ENCODE measurements at places on chromosomes 1 and 21. TPM values are rescaled to one million over a fixed set of nuclear protein-coding genes. Genes with fewer than 3 reads are reported as not detected.
A peak's percentile ranks its signal among the peaks of the same experiment; 100 is the strongest.

DNA sequence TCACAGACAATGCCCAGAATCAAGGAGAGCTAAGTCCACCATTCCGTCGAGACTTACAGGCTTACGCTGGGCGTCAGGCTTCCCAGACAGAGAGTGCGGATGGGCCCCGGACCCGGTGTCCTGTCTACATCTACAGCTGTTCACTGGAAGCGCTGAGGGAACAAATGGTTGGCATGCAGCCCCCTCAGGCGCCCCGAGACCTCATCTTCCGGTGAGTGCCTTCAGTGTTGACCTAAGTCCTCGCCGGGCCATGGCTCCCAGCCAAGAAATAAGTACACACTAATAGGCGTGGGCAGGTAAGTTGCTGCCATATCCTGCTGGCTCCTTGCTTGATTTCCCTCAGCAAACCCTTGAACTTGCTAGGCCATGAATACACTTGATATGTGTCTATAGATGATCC lies 26.2 kb downstream of the HYI start:
- peaks cover 18% of the 10 kb centered on the region for H3K36me3 ChIP-seq
- H3K4me1 ChIP-seq = peaks cover 12% of the 10 kb centered on the region
- no peak overlapping the region for H3K27ac ChIP-seq
- no peaks in the 10 kb centered on the region for H3K27me3 ChIP-seq
- DNase-seq = no peak

GRCh38 chr1:224621813-224622682 lies 5.9 kb downstream of the CNIH3 start:
- H3K4me1 ChIP-seq = peaks cover 37% of the 10 kb centered on the region
- H3K4me3 ChIP-seq = no peak overlapping the region

DNA sequence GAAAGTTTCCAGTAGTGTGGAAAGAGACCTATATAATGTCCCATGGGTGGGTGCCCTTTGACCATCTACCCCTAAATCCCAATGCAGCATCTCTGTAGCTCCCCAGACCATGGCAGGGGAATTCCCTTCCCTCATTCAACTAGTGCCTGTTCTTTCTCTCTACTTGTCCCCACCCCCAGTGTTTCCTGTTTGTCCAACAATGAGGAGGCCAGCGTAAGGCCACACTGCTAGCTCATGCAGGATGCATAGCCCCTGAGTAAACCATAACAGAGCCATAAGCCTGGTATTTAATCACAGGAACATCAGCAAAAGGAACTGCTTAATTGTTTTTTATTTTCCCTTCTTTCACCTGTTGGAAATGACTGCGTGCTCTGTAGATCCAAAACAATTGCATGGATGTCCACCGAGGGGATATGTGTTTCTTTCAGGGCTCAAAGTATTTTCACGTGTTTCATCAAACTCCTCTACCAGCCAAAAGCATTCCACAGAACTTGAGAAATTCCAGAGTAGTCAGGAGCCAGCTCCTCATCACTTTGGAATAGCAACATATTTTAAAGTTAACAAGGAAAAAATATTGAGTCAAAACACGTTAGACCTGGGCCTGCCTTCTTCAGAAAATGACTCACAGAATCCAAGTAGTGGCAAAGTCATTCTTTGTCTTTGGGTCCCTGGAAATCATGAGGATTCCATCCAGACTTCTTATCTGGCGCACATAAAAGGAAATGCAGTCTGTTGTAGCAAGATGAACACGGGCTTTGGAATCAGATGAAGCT lies 162.5 kb upstream of the SGIP1 start:
- H3K27me3 ChIP-seq = no peaks in the 10 kb centered on the region
- H3K36me3 ChIP-seq = peaks cover 62% of the 10 kb centered on the region
- peaks cover 68% of the 10 kb centered on the region for H3K4me1 ChIP-seq
- peak overlapping the region; percentile 81 for H3K4me3 ChIP-seq
- peak overlapping the region; percentile 94 for H3K27ac ChIP-seq
- DNase-seq = no peak

DNA sequence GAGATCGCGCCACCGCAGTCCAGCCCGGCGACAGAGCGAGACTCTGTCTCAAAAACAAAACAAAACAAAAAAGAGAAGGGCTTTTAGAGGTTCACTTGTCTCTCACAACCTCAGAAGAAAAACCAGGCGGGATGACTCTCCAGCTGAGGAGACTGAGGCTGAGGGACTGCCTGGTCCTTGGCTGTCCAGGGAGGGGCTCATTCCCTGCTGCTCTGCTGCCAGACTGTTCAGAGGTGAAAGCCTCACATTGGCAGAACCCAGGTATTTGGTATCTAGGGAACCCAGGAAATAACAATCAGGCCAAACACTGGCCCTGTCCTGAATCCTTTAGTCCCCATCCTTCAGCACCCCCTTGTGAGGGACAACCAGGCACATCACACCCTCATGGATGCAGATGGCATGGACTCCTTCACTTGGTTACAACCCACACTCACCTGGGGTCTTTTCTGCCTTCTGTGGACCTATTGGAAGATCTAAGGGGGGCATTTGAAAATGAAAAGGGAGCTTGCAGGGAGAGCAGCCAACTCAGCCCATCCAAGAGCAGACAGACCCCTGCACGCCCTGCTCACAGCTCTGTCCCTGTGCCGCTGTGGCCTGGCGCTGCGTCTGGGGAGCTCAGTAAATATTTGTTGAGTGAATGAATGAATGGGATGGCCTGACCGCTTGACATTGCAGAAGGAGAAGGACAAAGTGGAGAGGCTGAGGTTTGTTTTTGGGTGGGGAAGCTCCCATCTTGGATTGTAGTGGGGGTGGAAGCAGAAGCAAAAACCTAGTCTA lies 33.4 kb downstream of the CD247 start:
- H3K36me3 ChIP-seq = peaks cover 10% of the 10 kb centered on the region
- peak overlapping the region; percentile 93 for H3K4me3 ChIP-seq
- H3K4me1 ChIP-seq = peaks cover 90% of the 10 kb centered on the region
- no peak for DNase-seq
- peak overlapping the region; percentile 98 for H3K27ac ChIP-seq
- H3K27me3 ChIP-seq = no peaks in the 10 kb centered on the region

- H3K27ac ChIP-seq = no peak overlapping the region
- H3K36me3 ChIP-seq = no peaks in the 10 kb centered on the region
- no peak overlapping the region for H3K4me3 ChIP-seq
- no peaks in the 10 kb centered on the region for H3K4me1 ChIP-seq
- H3K27me3 ChIP-seq = no peaks in the 10 kb centered on the region
Observed at GRCh38 chr1:65509912-65510680, 89.6 kb downstream of the LEPR start.

DNA sequence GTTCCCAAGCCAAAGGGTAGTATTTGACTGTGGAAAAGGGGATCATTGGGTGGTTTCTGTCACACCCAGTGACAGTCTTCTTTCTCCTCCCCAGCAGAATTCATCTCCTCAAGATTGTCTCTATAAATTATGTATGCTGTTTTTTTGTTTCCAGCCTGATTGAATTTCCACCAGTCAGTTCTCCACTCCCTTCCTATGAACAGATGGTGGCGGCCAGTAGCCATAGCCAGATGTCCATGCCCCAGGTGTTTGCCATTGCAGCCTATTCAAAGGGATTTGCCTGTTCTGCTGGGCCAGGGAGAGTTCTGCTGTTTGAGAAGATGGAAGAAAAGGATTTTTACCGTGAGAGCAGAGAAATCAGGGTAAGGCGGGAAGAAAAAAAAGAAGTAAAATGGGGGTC lies 12.9 kb downstream of the CFAP57 start:
- H3K36me3 ChIP-seq = no peaks in the 10 kb centered on the region
- H3K4me3 ChIP-seq = no peak overlapping the region
- H3K27ac ChIP-seq = no peak overlapping the region
- DNase-seq = no peak

GRCh38 chr1:33370301-33370700 lies 49.4 kb upstream of the A3GALT2 start:
- H3K4me3 ChIP-seq = no peak overlapping the region
- no peaks in the 10 kb centered on the region for H3K4me1 ChIP-seq
- no peak overlapping the region for H3K27ac ChIP-seq
- DNase-seq = no peak
- peaks cover 11% of the 10 kb centered on the region for H3K27me3 ChIP-seq

- H3K36me3 ChIP-seq = no peaks in the 10 kb centered on the region
- no peak for DNase-seq
- peaks cover 38% of the 10 kb centered on the region for H3K27me3 ChIP-seq
- H3K27ac ChIP-seq = no peak overlapping the region
Observed at GRCh38 chr1:212916481-212917133, 33.7 kb upstream of the VASH2 start.

- peaks cover 47% of the 10 kb centered on the region for H3K4me1 ChIP-seq
- no peaks in the 10 kb centered on the region for H3K36me3 ChIP-seq
- DNase-seq = no peak
- H3K4me3 ChIP-seq = no peak overlapping the region
- H3K27ac ChIP-seq = no peak overlapping the region
Observed at GRCh38 chr1:145983206-145983675, 13.1 kb downstream of the TXNIP start.

- no peak for DNase-seq
- H3K4me3 ChIP-seq = no peak overlapping the region
- H3K36me3 ChIP-seq = no peaks in the 10 kb centered on the region
- H3K4me1 ChIP-seq = no peaks in the 10 kb centered on the region
- no peaks in the 10 kb centered on the region for H3K27me3 ChIP-seq
Observed at GRCh38 chr1:193929374-193930033, 743.1 kb upstream of the B3GALT2 start.

- H3K4me3 ChIP-seq = no peak overlapping the region
- peaks cover 22% of the 10 kb centered on the region for H3K4me1 ChIP-seq
- no peaks in the 10 kb centered on the region for H3K27me3 ChIP-seq
- DNase-seq = no peak
Observed at GRCh38 chr1:185487936-185488335, 170.9 kb upstream of the IVNS1ABP start.

DNA sequence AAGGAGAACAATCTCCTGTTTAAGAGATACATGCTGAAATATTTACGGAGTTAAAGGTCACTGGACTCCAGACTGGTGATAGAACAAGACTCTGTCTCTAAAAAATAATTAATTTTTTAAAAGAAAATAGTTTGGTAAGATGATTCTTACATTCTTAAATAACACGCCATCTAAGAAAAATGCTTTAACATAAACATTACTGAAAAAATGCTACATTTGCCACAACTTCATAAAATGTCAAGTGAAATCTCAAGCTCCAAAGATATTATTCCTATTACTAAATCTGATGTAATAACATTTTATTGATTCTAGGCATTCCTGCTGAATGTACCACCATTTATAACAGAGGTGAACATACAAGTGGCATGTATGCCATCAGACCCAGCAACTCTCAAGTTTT lies 4.1 kb downstream of the ANGPTL3 start:
- H3K4me1 ChIP-seq = no peaks in the 10 kb centered on the region
- no peak overlapping the region for H3K4me3 ChIP-seq
- H3K27ac ChIP-seq = no peak overlapping the region
- H3K36me3 ChIP-seq = no peaks in the 10 kb centered on the region
- no peaks in the 10 kb centered on the region for H3K27me3 ChIP-seq

- no peaks in the 10 kb centered on the region for H3K27me3 ChIP-seq
- no peaks in the 10 kb centered on the region for H3K36me3 ChIP-seq
- H3K27ac ChIP-seq = no peak overlapping the region
- no peaks in the 10 kb centered on the region for H3K4me1 ChIP-seq
- no peak for DNase-seq
Observed at GRCh38 chr21:26041431-26042180, 129.0 kb downstream of the APP start.

- no peak overlapping the region for H3K27ac ChIP-seq
- H3K4me1 ChIP-seq = peaks cover 8% of the 10 kb centered on the region
- H3K36me3 ChIP-seq = no peaks in the 10 kb centered on the region
- H3K27me3 ChIP-seq = peaks cover 5% of the 10 kb centered on the region
Observed at GRCh38 chr1:31798433-31799195, 17.2 kb downstream of the SPOCD1 start.

DNA sequence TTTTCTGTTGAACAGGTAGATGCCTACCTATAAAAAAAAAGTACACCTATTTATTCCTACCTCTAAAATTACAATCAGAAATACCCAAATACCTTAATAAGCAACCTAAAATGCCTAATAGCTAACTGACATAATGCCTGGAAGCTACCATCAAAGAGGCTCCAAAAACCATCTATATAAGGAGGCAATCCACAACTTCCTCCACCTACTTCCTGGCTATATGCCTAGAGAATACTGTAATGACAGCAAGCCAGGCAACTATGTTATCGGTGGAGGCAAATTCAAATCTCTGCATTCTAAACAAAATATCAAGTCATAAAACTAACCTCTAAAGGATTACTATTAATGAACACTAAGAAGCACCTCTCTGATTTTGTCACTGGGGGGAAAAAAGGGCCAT lies 10.1 kb downstream of the ZNF644 start:
- H3K4me3 ChIP-seq = no peak overlapping the region
- H3K27ac ChIP-seq = no peak overlapping the region
- peaks cover 5% of the 10 kb centered on the region for H3K36me3 ChIP-seq

GRCh38 chr1:15258833-15259621 lies 12.0 kb downstream of the FHAD1 start:
- peaks cover 21% of the 10 kb centered on the region for H3K4me1 ChIP-seq
- H3K4me3 ChIP-seq = no peak overlapping the region
- DNase-seq = no peak
- no peak overlapping the region for H3K27ac ChIP-seq
- peaks cover 24% of the 10 kb centered on the region for H3K27me3 ChIP-seq

DNA sequence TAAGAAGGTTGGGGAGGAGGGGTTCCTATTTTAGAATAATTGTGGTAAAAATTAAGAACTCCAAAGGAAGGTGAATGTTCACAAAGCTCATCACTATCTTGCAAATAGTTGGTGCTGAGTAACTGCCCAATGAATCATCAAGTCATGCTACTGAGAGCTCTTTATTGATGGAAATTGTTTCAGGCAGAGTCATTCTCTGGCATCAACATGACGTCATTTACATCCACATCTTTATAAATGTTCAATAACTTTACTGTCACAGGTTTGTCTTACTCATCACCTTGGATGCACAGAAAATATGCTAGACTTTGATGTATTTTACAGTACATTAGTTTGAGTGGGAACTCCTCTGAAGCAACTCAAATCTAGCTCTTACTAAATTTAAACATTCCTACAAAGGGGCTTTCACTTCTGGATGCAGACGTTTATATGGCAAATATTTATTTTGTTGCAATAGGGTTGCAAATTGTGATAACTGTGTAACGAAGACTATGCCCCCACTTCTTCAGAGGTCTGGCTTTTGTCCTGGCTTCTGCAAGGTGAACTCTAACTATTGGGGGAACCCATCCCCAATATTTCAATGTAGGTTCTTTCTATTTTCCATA lies 273.7 kb upstream of the AJAP1 start:
- no peak for DNase-seq
- no peak overlapping the region for H3K27ac ChIP-seq
- no peaks in the 10 kb centered on the region for H3K4me1 ChIP-seq
- peaks cover 13% of the 10 kb centered on the region for H3K36me3 ChIP-seq
- H3K27me3 ChIP-seq = peaks cover 8% of the 10 kb centered on the region

- peaks cover 8% of the 10 kb centered on the region for H3K4me1 ChIP-seq
- no peaks in the 10 kb centered on the region for H3K27me3 ChIP-seq
- no peak for DNase-seq
- no peak overlapping the region for H3K27ac ChIP-seq
- peaks cover 42% of the 10 kb centered on the region for H3K36me3 ChIP-seq
Observed at GRCh38 chr1:246726881-246727280, 2.7 kb downstream of the SCCPDH start.

Gene SLC35F3
- 0.56 TPM for total RNA-seq

Gene CFHR4
- not detected for total RNA-seq

Gene KCNJ9
- not detected for total RNA-seq

Gene TMEM81
- 3.0 TPM for total RNA-seq

Gene ALG6
- 21.3 TPM for total RNA-seq

Gene SPRTN
- total RNA-seq = 23.1 TPM

Gene HUNK
- total RNA-seq = 0.07 TPM

Gene TBX19
- total RNA-seq = 3.0 TPM

Gene RABGAP1L
- 53.4 TPM for total RNA-seq

Gene THEM5
- not detected for total RNA-seq

Gene PROK1
- total RNA-seq = not detected
